EH (cell line): ENCODE measurements at places on chromosomes 2 and 18.

DNA sequence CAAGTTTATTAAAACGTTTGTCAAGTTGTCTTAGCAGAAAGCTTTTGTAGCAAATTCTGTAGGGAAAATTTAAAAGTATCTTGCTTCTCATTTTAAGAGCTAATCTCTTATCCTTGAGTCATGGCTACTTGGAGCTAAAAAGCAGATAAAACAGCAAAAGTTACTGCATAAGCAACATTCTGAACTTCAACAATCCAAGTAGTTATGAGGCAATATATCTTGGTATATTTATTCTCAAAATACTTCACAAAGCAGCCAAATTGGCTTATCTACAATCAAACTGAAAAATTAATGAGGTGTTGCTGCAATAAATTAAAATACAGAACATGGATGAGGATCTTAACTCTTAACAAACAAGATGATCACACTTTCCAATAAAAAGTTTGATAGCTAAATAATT lies 306.5 kb downstream of the PIEZO2 start:
- no peak for DNase-seq

GRCh38 chr2:106012001-106012590 lies 182.0 kb downstream of the UXS1 start:
- no peak for DNase-seq

DNA sequence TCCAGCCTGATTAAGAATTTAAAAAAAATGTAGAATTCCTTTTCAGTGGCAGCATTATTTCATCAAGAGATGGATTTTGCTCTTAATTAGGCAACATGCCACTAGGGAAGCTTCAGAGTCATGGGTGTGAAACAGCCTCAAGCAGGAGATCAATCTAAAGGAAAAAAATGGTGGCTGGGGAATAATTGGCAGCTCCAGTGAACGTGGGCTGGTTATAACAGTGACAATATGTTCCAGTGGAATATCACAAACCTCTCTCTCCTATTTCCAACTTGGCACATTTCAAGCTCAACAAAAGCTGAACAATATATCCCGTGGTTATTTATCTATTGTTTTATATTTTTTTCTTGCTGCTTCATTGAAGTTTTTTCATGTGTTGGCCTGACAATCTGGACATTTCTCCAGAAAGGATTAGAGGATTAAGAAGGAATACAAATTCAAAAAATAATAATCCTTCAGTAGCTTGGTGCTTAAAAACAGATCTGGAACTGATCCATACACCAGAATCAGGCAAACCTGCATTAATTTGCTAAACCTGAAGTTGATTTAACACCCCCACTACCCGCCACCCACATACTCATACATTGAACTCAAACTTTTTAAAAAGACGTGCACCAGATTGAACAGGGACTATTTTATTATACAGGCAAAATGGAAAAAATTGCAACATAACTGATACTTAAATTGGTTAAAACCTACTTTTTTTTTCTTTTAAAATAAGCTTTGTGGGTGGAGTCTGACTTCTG lies 255.9 kb upstream of the SPRED2 start:
- no peak for DNase-seq

GRCh38 chr2:9082158-9082557 lies 78.7 kb upstream of the MBOAT2 start:
- DNase-seq = no peak

- DNase-seq = no peak
Observed at GRCh38 chr2:168461178-168461941, 5.3 kb downstream of the CERS6 start.

DNA sequence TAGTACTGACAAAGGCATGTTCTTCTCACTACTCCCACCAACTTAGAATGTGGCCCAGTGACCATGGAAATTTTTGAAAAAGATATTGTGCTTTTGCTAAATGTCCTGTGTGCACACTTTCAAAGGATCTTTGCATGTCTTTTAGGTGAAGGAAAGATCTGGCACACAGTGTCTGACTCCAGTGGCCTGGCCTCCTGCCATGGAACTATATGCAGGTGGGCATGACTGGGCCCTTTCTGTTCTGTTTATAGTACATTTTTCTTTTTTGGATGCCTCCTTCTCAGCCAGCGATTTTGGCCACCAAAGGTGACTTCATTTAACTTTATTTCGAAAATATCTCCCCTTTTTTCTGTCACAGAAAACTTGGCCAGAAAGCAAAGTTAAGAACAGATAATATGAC lies 999.7 kb upstream of the PIK3C3 start:
- DNase-seq = no peak

DNA sequence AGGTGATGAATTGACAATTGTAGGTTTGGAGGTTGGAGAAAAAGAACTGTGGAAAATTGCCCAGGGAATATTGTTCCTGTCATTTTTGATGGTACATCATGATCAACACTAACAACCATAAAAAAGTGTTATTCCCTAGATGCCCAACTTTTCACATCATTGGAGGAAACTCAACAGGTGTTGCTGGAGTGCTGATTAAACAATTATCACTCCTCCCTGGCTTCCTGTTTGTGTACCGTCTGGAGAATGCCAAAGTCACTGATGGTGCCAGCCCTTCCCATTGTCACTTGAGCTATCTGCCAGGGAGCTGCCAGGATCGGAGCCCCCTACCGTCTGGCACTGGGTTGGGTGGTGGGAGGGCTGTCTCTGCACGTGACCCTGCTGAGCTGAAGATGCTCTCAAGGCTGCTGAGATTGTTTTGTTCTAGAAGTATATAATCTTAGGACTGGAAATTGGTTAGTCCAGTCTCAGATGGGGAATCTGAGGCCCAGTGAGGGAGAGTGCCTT lies 156.9 kb downstream of the PRKCE start:
- no peak for DNase-seq

- no peak for DNase-seq
Observed at GRCh38 chr18:13517369-13517768, 209.0 kb downstream of the FAM210A start.

DNA sequence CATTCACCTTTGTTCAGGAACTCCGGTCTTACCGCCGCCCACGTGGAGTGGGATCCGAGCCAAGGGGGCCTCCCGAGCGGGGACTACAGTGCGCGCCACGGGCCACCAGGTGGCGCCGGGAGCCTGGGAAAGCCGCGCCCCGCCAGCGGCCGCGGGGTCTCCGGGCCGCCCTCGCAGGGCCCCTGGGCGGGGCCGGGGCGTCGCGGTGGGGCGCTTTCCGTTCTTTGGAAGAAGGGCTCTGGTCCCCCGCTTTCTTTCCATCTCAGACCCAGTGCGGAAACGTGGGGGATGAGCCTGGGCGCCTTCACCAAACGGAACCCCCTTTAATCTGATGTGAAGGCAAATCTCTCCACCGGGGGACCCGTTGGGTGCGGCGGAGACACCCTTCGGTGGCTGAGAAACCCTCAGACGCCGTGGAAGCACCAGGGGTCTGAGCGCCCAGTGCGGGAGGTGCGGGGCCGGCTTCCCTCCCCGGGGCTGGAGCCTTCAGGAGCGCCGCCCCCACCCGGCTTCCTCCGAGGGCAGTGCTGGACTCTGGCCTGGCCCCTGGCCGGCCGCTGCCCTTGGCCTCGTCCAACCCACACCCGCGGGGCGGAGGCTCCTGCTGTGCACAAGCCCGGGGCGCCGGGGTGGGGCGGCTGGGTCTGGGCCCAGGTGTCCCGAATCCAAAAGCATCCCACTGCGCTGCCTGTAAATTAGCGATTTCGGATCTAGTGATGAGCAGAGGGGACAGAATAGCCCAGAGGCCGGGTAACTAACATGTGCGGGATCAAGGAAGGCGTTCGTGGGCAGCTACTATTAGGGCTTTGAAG lies 44.6 kb downstream of the GORASP2 start:
- DNase-seq = peak; percentile 73

DNA sequence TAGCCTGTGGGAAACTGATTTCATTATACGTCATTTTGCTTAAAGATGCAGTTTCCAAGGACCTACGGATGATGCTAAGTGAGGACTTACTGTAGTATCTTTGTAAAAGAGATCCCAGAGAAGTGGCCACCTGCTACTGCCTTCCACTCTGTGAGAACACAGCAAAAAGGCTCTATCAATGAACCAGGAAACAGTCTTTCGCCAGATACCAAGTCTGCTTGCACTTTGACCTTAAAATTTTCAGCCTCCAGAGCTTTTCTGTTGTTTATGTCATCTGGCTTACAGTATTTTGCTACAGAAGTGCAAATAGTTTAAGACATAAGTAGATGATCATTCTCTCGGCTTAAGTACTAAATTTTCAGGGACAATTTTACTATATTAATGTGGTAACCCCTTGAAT lies 847.9 kb upstream of the CHAC2 start:
- no peak for DNase-seq

DNA sequence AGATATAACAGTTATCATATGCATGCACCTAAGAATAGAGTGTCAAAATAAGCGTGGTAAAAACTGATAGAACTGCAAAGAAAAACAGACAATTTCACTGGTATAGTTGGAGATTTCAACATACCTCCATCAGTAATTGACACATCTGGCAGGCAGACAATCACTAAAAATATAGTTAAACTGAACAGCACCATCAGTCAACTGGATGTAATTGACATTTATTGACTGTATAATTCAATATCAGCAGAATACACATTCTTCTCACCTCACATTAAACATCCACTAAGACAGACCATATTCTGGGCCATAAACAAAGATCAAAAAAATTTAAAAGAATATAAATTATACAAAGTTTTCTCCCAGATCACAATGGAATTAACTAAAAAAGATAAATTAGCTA lies 378.5 kb upstream of the RGPD4 start:
- no peak for DNase-seq

- DNase-seq = no peak
Observed at GRCh38 chr2:200533754-200534153, 7.7 kb downstream of the SGO2 start.

DNA sequence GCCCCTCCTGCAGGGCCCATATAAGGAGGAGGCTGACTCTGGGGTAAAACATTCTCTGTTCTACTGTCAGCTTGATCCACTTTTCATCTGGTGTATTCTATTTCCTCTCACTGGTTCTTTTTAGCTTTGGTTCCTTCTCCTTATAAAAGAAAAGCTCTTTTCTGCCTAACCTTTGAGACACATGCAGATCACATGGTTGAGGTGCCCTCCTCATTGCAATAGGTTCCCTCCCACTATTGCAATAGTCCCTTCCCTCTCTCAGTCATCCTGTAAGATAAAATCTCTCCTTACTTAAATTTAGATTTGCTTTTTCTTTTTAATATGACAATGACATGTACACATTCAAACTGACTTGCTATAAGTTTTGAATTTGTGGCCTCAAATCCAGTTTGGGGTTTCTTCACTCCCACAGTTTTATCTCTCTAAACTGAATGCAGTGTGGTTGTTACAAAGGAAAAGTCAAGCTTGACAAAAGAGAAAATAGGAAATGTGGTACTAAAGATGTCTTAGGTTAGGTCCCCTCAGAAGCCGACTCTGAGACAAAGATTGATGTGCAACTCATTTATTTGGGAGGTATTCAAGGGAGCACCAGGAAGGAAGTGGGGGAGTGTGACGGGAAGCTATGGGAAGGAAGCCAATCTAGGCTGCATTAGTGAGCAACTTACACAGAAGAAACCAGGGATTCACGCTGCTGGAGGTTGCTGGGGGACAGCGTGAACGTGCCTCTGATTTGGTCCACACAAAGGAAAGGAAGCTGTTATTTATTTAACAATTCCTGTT lies 127.6 kb upstream of the LINC00305 start:
- no peak for DNase-seq

GRCh38 chr2:121151311-121152109 lies 133.5 kb downstream of the TFCP2L1 start:
- DNase-seq = no peak

- peak; percentile 13 for DNase-seq
Observed at GRCh38 chr2:71154798-71155197, 24.4 kb downstream of the MPHOSPH10 start.

GRCh38 chr2:140154706-140155105 lies 1374.5 kb upstream of the NXPH2 start:
- no peak for DNase-seq

DNA sequence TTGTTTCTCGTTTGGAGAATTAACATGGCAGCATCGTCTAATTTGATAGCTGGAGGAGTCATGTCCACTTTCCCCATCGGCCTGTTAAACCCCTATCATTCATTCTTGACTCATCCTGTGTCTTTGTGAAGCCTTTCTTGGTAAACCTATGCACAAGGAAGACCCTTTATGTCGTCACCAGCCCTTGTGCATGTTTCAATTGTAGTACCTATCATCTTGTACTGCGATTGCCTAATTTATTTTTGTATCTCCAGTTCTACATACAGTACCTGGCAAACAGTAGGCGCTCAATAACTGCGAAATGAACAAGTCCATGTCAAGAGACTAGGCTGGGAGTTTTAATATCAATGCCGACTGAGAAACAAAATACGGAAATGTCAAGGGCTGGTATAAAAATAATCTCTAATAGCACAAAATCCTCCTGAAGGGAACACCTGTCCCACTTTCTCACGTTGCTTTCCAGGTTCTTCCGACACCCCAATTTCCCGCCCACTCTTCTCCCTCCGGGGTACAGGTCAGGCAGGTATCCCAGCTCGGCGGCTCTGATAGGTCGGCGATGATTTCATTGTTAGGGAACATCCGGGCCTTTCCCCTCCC lies 1.3 kb upstream of the PPM1B start:
- no peak for DNase-seq

DNA sequence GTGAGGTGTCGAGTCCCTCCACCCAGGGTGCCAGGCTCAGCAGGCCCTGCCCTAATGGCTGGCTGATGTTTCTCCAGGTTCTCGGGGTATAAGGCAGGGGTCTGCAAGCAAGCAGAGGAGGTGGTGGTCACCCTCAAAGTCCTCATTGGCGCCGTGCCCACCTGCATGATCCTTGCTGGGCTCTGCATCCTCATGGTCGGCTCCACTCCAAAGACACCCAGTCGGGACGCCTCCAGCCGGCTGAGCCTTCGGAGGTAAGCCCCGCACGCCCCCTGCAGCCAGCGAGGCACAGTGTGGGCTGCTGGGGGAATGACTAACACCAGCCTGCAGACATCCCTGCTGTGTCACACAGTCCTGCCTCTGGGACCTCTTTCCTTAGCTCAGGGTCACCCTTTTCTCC lies 14.1 kb downstream of the MFSD2B start:
- peak; percentile 61 for DNase-seq

- DNase-seq = no peak
Observed at GRCh38 chr2:227592694-227593387, 5.9 kb upstream of the SCYGR2 start.

GRCh38 chr18:23141104-23141999 lies 6.1 kb downstream of the CABLES1 start:
- DNase-seq = peak; percentile 30

- DNase-seq = no peak
Observed at GRCh38 chr2:151761193-151761592, 26.9 kb upstream of the NEB start.

- DNase-seq = peak; percentile 85
Observed at GRCh38 chr2:189254268-189254883, 74.8 kb upstream of the COL5A2 start.

DNA sequence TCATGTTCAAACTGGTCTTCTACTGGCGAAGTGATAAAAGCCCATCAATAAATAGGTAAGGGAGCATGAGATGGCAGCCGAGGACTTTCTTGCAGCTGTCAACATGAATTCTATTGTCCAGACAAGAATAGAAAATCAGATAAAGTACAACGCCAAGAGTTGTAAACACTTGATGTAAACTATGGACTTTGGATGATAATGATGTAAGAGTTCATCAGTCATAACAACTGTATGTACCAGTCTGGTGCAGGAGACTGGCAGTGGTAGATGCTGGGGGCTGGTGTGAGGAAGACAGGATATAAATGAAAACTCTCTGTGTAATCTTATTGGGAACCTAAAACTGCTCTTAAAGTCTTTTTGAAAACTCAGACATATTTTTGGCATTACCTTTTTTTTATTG lies 155.9 kb upstream of the RASGRP3 start:
- DNase-seq = no peak
